ENCODE measurements at places on chromosomes 4 and X.

DNA sequence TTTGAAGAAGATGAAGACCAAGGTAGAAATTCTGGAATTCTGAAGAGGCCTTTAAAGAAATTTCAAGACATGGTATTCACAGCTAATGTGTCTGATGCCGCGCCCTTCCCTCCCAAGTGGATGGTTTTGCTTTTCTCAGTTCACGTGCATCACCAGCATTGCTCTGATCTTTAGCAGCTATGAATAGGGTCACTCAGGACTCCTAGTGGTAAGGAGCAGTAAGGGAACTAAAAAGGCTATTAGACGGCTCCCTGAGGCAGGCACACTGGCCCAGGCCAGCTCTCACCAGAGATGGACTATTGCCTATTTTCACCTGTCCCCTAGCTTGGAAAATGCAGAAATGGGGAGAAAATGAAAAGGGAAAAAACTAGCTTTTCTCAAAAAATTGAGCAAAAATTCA, 447.5 kb upstream of the RASGEF1B start:
- DNase-seq, result no peak

DNA sequence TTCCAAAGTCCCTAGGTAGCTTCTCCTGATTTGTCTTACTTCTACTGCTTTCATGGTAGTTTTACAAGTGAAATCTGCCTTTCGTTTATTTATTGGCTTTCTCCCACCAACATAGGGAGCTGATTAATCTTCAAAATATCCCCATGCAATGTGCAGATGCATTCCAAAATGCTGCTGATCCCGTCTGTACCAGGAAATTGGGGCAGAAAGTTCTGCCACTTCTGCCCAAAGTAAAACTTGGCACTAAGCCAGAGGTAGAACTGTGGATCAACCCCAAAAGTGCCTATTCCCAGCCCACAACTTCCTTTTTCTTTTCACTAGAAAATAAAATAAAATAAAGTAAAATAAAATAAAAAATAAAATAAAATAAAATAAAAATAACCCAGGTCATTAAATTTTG, 47.3 kb upstream of the PPARGC1A start:
- no peak for DNase-seq

GRCh38 chr4:17701882-17702281, 79.5 kb downstream of the FAM184B start:
- no peak for DNase-seq

DNA sequence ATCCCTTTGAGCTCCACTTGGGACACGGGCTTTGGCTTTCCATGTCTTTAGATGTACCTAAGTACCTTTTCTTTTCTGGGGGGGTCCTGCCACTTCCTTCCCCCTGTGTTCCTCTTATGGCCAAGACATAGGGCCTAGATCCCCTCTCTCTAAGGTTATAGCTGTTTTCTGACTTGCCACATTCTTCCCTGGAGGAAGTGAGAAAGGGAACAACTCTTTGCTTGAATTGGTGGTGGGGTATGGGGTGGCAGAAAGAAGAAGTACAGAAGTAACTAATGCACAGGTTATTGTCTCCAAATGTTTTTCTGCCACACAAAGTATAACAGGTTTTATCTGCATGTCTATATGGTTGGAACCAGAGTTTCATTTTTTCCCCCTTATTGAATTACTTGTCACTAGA, 29.7 kb upstream of the DIPK2B start:
- DNase-seq, result no peak

DNA sequence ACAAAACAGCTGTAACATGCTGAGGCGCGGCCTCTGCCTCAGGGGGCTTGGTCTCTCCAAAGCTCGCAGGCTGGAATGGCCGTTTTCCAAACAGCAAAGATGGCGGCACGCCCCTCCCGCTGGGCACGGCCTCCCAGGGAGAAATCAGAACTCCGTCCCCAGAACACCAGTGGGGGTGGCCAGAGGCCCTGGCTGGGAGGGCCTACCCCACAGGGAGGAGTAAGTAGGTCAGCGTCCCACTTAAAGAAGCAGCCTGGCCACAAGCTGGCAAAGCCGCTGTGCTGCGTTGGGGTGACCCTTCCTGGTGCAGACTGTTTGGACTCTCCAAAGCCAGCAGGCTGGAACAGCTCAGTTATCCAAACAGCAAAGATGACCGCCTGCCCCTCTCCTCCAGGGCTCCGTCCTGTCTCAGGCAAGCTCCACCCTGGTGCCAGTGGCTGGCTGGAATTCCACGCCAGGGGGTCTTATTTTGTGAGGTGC, 862.8 kb downstream of the TRIML1 start:
- no peak for DNase-seq

- DNase-seq, result no peak
These were observed 186.4 kb downstream of the PPP4R3C start for GRCh38 chrX:27276751-27277150.

DNA sequence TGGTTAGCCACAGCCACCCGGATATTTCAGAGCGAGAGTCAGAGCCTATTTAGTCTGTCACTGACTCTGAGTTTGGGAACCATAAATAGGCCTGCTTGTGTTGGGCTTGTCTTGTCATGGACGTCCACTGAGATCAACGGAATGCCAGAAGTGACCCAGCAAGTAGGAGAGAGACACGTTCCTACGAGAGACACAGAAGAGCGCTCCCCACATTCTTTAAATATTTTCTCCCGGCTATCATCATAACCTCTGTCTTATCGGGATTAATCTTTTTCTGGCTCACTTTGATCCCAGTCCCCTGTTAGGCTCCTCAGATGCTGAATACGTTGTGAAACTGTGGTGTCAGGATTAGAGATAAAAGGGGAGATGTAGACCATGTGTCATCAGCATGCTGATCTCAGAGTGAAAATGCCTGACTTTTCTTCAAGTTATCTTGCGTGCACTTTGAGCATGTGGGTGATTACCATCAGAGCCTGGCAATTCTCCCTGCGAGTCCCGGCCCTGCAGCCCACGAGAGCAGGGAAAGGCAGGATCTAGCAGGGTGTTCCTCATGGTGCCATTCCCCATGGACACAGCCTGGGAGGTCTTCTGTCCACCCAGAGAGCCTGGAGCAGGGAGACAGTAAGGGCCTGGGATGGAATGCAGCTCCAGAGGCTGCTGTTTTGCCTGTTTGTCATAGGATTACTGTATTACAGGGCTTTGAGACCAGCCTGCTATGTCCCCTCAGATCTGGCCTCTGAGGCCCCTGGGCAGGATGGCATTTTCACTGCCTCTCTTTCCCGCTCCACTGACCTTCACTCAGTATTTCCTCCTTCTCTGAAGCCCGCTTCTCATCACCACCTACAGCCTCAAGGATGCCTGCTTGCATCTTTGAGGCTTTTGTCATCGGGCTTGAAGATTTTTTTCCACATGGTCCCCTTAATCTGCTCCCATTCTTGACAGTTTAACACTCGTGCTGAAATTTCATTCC, 2.8 kb upstream of the TENM3 start:
- no peak for DNase-seq

DNA sequence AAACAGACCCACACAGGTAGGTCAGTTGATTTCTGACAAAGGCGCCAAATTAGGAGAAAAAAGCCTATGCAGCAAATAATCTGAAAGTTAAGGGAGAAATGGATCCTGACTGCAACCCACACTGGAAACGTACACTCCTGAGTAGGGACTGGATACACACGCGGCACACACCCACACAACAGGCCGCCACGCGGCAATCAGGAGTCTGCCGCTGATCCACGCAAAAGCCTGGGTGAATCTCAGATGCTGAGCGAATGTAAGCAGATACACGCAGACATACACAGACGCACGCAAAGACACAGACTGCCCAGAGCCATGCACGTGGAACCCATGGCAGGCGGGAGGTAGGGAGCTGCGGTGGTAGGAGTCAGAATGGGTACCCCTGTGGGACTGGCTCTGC, 21.7 kb downstream of the LRPAP1 start:
- no peak for DNase-seq

DNA sequence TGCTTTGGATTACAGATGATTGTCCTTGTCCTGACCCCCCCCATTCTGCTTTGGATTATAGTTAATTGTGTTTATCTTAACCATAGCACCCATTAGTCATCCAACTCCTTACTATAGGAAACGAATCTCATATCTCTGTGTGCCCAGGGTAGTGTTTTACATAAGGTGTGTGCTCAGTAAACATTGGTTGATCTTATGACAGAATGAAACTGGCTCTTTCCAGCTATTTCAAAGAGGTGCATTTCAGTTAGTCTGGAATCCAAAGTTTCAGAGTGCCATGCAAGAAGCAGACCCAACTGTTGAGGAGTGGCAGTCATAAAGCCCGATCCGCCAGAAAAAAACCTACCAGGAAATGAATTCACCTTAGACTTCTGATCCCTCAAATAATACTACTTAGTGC, 14.7 kb downstream of the TRIM2 start:
- no peak for DNase-seq

GRCh38 chr4:123073650-123074049, 151.3 kb upstream of the NUDT6 start:
- DNase-seq, result no peak

DNA sequence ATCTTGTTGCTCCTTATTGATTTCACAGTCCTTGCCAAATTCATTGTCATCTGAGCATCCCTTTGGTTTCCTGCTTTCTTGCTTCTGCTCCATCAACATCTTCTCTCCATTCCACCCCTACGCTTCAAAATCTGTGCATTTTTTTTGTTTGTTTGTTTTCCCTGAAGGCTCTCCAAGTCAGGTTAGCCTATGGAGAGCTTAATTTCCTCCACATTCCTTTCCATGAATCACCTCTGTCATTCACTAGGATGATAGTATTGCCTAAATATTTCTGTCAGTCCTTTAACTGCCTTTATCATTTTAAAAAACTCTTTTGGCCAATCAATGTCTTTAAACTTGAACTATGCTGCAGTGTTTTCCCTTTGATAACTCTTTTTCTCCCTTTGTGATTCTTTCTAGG, 67.7 kb downstream of the PPARGC1A start:
- no peak for DNase-seq

- no peak for DNase-seq
These were observed 69.4 kb downstream of the NSG1 start for GRCh38 chr4:4456351-4456750.

DNA sequence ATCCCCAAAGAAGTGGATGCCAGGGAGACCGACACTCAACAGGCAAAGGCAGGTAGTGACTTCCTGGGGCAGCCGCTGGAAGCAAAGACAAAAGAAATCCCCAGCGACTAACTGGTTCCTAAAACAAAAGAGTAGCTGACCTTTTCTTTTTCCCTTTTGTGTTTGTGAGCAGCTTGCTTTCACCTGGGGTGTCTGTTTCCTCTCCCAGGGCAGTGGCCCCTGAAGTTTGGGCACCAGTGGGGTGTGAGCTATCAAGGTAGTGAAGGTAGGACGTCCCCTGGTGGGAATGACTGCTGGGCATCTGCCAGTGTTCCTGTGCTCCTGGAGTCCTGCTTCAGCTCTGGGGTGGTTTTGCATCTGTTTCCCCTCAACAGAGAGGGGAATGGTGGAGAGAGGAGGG, 41.6 kb upstream of the STIM2 start:
- DNase-seq, result no peak

DNA sequence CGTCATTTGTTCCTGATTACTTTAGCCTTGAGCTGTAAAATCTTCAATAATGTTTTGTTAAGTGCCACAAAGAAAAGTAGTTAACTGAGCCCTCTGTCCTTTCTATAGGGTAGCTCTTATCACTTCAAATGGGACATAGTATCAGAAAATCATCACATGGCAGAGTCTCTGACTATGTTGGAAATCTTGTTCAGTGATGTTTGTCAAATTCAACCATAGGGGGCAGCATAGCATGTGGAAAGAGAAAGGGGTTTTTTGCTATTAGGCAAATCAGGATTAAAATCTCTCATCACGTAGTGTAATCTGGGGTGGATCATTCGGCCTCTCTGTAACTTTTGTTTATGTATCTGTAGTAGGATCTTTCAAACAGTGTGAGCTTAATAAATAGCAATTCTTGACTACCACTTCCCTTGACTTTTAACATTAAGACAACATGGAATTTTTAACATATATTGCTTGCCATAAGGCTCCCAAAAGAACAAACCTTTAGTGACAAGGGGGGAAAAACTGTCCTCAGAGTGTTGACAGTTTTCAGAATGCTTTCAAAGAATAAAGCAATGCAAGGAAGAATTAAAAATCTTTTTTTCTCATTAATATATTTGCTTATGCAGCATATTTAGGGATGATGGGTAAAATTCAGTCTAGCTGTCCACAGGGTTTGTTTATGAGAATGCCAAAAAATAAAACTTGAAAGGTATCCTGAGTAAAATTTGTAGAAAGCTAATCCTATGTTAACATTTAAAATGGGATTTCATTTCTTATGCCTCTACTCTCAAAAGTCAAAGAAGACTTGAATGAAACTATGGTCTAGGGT, 127.2 kb downstream of the FBXW7 start:
- DNase-seq, result no peak

GRCh38 chrX:67673741-67674274, 130.0 kb downstream of the AR start:
- no peak for DNase-seq

GRCh38 chr4:142092941-142093340, 456.6 kb downstream of the IL15 start:
- no peak for DNase-seq

- peak; percentile 54 for DNase-seq
These were observed 18.6 kb downstream of the TRIM2 start for GRCh38 chr4:153222707-153223426.

DNA sequence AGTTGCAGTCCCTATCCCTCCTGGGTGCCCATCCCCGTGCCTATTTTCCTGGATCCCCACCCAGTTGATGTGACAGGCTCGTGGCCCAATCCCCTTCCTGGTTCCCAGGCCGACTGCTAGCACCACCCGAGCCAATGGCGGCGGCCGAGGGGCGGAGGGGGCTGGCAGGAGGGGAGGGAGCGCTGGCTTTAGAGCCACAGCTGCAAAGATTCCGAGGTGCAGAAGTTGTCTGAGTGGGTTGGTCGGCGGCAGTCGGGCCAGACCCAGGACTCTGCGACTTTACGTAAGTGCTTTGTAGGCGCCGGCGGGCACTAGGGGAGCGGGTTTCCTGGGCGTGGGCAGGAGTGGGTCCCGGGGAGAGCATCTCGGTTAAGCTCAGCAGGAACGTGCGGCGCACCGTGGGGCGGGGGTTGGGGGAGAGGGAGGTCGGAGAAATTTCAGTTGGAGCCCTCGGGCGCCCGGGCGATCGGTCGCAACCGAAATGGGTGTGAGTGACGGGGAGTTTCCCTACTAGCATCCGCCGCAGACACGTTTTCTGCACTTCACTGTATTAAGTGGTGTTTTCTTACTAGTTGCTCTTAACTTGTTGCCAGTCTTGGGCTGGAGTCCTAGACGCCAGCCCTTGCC, at the start of gene PLS3:
PLS3 (plus strand) TSS at position 197 of the 627 bp plus-strand sequence. CDS start 49,077 bp downstream, outside the sequence.
- DNase-seq, result peak; percentile 82

- no peak for DNase-seq
These were observed 90.0 kb downstream of the MAOA start for GRCh38 chrX:43745938-43746721.

GRCh38 chrX:14779580-14779979, 93.3 kb downstream of the FANCB start:
- no peak for DNase-seq

GRCh38 chrX:123738378-123738940, 5.6 kb upstream of the THOC2 start:
- no peak for DNase-seq

GRCh38 chr4:187286525-187286924, 562.9 kb upstream of the FAT1 start:
- no peak for DNase-seq

GRCh38 chr4:26330946-26331345, 10.1 kb downstream of the RBPJ start:
- DNase-seq, result no peak
